Stimulated activated CD8-positive, alpha-beta memory T cell treated with anti-CD3 and anti-CD28 coated beads, Interleukin-2, amount 100 ng/mL, for 1 hour (primary cell): ENCODE measurements at places on chromosomes 6 and 20.

- no peak for DNase-seq
These were observed 23.0 kb downstream of the ELOVL5 start for GRCh38 chr6:53325785-53326184.

GRCh38 chr20:19071902-19072498 is 140.4 kb upstream of the SLC24A3 start:
- no peak for DNase-seq

GRCh38 chr20:41264819-41265218 is 52.7 kb downstream of the ZHX3 start:
- DNase-seq, result no peak

- DNase-seq, result no peak
These were observed 117.6 kb downstream of the MRPL14 start for GRCh38 chr6:44009425-44010321.
